ENCODE measurements at places on chromosomes 2 and 18. TPM values are rescaled to one million over a fixed set of nuclear protein-coding genes. Genes with fewer than 3 reads are reported as not detected.

The GPR75 gene
- 3.3 TPM for total RNA-seq

The ASTL gene
- total RNA-seq, result 6.5 TPM

The COLEC11 gene
- not detected for total RNA-seq

The SERPINB2 gene
- total RNA-seq, result 143 TPM

The RRM2 gene
- 5.5 TPM for total RNA-seq

The FOXI3 gene
- not detected for total RNA-seq
